ENCODE measurements at places on chromosomes 5 and 9.
A peak's percentile ranks its signal among the peaks of the same experiment; 100 is the strongest.

- DNase-seq = no peak
These were observed 28.6 kb downstream of the CYFIP2 start for GRCh38 chr5:157294407-157295091.

GRCh38 chr5:126359884-126360283 is 63.3 kb upstream of the GRAMD2B start:
- no peak for DNase-seq

DNA sequence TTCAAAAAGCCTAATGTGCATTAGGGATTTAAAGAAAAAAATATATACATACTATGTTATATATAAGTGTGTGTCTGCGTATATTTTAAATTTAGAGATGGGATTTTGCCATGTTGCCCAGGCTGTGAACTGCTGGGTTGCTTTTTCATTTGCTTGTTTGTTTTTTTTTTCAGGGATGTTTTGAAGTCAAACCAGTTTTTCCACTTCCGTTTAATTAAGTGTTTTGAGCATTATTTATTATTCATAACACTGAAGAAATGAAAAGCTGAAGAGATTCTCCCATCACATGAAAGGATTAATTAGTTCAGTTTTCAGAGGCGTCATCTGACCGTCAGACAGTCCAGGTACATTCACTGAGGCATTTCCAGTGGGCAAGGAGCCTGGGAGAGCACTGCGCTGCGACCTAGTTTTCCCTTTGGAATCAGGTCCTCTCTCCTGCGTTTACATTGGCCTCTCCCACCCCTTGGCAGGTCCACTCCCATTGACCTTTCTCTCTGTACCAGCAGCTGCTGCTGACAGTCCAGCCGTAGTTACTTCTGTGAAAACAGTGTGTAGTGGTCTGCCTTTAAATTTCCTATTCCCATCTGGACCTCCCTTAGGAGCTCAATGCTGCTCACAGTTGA is 26.0 kb downstream of the ARRDC3 start:
- DNase-seq = no peak

DNA sequence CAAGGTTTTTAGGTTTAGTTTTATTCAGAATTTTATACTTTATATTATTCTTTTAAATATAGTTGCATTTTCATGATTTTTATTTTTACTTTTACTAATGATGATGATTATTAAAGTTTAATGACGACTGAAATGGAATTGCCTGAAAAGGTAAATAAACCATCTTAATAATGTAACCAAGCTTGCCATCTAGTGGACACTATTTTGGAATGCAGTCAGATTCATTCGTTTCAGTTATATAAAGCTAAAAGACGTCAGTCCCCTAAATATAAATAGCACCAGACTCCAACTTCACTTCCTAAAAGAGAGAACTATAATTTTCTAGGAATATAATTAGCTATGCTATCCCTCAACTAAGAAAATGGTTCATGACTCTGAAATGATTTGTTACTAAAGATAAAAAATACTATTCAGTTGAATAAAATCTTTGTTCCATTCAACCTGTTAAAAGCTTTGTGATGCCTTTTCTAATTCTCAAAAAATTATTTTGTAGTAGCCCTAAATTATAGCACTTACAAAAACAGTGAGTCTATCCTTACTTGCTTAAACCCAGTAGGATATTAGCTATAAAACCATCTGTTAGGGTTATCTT is 19.9 kb downstream of the ABITRAM start:
- DNase-seq = peak; percentile 40

- no peak for DNase-seq
These were observed 44.8 kb downstream of the RALGPS1 start for GRCh38 chr9:126959336-126959735.

GRCh38 chr5:99105216-99105615 is 176.4 kb upstream of the CHD1 start:
- no peak for DNase-seq

GRCh38 chr9:38183994-38184568 is 115.1 kb upstream of the SHB start:
- no peak for DNase-seq

DNA sequence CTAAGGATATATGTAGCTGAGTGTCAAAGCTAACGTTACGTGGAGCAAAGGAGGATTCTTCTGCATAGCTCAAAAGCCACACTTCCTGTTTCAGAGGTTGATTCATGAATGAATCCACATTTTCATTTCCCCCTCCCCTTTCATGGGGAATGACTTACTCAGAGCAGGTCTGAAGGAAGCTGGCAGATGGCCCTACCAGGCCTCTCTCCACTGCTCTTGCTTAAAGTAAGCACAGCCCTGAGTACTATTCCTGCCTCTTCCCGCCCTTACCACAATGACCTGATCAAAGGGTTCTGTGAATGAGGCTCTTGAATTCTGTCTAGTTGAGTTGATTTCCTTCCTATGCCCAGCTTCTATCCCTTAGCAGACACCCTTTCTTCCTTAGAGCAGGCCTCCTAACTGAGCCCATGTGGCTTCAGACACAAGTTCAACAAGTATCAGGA is 6.3 kb downstream of the IGIP start:
- DNase-seq = no peak

DNA sequence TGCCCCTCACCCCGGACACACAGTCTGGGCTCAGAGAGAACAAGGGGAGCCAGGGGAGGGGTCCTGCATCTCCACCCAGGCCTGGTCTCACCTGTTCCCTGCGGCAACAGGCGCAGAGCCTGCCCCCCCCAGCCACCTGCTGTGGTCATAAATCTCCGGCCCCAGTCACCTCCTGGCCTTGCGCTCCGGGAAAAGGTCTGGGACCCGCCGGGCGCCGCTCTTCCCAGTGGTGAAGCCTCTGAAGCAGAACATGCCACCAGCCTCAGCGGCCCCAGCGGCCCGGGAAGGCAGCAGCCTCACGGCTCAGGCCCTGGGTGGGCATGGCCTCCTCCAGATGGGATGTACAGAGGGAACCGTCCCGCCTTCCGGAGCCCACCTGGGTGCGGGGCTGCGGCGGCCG is 20.6 kb downstream of the NOTCH1 start:
- DNase-seq = no peak

DNA sequence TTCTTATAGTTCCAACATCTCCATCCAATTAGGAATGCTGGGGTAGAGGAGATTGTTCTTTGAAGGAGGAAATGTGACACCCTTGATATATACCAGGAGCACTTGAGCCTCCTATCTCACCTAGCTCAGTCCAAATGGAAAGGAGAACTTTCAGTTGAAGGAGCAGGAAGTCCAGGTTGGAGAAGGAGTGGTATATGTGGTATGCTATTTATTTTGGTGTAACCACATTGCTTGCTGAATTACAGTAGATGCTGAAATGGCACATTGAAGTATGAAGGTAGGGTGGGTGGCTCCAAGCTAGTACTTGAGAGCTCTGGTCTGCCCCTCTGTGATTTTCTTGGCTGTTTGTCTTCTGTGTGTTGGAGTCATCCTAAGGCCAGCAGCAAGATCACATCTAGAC is 6.1 kb downstream of the CSNK1G3 start:
- no peak for DNase-seq

GRCh38 chr9:88925481-88925880 is 65.8 kb upstream of the S1PR3 start:
- no peak for DNase-seq

- DNase-seq = no peak
These were observed 27.8 kb upstream of the EGFL7 start for GRCh38 chr9:136634904-136635303.

DNA sequence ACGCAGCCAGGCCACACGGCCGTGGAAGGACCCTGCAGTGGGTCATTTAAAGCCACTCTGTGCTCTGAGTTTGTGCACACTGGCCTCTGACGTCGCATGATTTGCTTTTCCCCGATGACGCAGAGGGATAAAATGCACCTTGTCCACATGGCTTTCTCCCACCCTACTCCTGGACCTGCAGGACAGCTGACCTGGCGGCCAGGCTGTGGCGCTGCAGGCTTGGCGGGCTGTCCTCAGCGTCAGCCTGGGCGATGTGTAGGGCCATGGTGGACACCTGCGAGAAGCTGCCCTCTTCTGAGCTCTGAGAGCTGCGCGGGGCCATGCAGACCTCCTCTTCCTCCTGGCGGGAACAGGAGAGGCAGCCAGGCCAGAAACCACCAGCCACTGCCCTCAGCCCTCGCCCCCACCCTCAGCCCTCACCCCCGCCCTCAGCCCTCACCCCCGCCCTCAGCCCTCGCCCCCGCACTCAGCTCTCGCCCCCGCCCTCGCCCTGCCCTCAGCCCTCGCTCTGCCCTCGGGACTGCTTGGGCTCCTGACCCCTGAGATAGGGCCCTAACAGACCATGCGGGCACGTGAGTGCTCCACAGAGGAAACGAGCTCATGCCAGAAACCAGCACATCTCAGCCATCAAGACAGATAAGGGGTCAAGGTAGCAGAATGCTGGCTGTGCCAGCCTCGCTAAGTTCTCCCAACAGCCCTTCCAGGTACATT is 20.0 kb upstream of the SCGB3A1 start:
- peak; percentile 79 for DNase-seq

DNA sequence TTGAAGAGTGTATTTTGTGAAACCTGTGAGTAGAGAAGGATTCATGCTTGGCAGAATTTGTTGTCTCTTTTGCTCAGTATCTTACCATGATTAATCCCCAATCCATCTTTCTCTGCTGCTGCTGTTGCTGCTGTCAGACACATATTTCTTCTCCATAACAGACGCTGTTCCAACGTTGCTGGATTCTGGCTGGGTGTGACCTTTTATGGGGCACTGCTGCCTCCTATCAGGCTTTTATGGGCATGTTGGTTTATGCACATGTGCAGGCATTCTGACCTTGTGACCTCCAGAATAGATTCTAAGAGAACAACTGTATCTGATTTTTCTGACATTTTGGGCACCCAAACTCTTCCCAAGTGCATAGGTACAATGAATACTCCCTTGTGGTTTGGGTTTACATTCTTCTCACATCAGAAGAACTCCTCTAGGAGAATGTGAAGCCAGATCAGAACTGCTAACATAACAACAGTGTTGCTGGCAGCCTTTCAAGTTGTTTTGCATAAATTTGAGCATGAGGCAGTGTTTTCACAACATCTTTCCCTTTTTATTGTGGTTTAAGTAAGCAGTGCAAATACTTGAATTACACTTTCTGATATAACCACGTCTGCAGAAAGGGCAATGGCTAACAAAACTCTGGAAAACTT is 9.2 kb upstream of the ISL1 start:
- DNase-seq = peak; percentile 20

- DNase-seq = peak; percentile 51
These were observed 51.1 kb upstream of the TBC1D2 start for GRCh38 chr9:98306384-98307145.

- no peak for DNase-seq
These were observed 1238.0 kb upstream of the NUDT12 start for GRCh38 chr5:104800440-104801048.

DNA sequence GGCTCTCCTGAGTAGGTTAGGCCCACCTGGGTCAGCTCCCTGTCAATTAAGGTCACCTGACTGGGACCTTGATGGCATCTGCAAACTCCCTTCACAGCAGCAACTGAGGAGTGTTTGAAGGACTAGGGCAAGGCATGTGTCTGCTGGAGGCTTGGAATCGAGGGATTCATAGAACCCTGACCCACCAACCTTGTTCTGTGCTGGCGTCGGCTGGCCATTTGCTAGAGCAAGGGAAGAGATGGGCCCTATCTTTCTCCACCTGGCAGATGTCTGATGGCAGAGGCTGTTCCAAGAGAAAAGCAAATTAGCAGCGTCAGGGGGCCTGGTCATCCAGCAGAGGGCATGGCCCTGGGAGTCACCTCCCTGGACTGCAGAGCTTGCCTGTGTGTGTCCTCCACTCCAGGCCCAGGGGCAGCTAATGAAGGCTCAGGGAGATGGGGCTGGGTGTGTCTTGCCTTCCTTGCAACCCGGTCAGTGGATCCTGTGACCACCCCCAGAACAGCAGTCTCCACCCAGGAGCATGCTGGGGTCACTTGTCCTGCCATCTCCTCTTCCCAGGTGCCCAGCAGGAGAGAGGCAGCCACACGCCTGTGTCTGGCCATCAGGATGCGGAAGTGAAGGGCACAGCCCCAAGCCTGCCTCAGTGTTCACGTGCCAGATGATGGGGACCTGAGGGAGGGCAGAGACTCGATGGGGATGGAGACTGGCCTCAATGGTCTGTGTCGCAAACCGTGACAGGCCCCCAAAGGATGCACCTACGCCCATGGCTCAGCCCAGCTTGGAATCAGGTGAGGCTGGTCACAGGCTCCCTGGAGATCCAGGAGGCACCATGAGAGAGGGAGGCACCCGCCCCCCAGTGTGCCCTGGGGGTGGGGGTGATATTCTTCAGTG is 53.9 kb downstream of the BARX1 start:
- no peak for DNase-seq

GRCh38 chr5:93612855-93613243 is 29.8 kb downstream of the NR2F1 start:
- DNase-seq = no peak

DNA sequence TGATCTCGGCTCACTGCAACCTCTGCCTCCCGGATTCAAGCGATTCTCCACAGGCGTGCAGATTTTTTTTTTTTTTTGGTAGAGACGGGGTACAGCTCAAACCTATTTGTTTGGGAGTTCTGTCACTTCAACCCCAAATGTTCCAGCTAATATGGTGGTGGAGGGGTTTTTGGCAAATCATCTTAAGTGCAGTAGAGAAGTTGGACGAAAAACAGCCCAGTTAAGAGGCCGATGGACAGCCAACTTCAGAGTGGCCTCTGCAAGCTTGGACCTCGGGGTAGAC is 756 bp upstream of the PRR7 start:
- no peak for DNase-seq

GRCh38 chr9:70587201-70587600 is 172.7 kb upstream of the KLF9 start:
- DNase-seq = no peak

DNA sequence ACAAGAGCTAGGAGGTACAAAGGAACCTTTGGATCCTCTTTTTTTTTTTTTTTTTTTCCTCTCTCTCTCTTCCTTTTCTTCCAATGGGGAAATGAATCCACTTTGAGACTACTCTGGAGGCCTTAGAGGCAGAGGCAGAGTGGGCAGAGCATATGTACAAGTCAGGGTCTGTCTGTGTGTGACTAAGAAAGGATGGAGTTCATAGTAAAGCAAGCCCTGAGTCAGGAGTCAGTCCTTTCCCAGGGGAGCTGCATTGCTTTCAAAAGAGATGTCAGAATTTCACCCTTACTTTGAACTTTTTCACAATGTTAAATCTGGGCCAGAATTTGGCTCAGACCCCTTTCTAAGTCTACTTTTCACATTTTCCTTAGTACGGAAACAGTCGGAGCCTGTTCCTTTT is 792.4 kb upstream of the C9orf72 start:
- DNase-seq = no peak
